Muscle of arm (tissue), 14 donors: ENCODE measurements at places on chromosomes 5 and 9.

DNA sequence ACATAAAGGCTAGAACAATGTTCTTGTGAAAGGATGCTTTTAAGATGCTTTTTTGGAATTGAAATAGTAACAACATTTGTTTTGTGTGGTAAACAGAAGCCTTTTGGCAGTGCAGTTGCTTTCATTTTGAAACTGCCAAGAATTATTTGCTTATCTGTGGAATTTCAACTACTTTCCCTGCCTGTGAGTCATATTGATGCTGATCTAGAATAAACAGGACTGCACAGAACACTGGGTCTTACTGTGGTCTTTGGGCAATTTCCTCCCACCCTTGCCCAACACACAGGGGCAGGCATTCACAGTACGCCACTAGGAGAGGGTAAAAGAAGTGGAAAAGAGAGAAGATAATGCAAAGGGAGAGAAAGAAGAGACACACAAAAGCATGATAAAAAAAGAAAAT lies 483.7 kb downstream of the ELAVL2 start:
- peak; percentile 7 for DNase-seq

DNA sequence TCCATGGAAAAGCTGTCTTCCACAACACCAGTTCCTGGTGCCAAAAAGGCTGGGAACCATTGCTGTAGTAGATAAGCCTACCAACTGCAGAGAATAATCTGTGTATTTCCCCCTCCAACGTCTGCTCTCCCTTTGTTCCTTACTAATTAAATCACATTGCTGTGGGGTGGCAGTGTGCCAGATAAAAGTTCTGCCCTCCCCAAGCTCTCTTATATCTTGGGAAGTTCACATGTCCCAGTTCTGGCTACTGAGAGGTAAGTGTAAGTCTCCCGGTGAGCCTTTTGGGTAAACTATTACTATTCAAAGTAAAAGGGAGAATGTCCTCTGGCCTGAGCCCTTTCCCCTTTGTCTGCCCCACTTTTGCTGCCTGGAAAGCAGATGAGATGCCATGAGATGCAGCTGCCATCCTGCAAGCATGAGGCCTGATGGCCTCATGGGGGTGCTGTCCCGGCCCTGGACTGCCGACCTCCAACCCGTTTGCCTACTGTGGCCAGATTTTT lies 14.7 kb downstream of the ENC1 start:
- no peak for DNase-seq

DNA sequence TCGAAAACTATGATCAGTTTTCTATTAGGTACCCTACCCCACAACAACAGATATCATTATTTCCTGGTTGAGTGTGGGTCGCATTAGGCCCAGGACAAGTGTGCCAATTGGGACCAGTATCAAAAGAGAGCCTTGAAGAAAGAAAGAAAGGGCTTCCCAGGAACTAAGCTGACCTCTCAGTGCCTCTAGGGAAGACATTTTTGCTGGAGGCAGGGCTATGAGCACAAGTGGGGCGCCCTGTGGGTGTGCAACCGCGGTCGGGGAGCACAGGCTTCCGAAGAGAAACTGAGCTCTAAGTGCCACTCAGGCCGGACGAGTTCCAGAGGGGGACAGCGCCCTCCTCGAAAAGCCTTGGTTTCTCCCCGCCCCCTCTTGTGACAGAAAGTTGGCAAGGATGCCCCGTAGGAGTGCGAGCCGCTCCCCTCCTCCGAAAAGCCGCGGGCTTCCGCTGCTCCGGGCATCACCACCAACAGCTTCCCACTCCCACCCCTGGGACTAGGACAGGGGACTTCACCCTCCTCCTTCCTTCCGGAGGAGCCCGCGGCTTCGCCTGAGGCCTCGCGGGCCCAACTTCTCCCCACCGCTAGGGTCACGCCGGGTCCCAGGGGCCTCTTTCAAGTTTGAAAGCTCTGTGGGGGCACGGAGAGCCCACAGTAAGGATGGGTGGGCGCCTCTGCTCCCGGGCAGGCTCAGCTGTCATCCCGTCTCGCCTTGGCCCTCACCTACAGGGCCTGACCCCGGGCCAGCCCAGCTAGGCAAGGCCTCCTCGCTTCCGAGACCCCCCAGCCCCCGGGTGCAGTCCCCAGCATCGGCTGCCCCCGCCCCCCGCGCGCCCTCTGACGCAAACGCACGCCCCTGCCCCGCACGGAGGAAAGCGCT lies 2.0 kb downstream of the NR2F1-AS1 start:
- no peak for DNase-seq

GRCh38 chr9:38003230-38003629 lies 65.8 kb downstream of the SHB start:
- no peak for DNase-seq

DNA sequence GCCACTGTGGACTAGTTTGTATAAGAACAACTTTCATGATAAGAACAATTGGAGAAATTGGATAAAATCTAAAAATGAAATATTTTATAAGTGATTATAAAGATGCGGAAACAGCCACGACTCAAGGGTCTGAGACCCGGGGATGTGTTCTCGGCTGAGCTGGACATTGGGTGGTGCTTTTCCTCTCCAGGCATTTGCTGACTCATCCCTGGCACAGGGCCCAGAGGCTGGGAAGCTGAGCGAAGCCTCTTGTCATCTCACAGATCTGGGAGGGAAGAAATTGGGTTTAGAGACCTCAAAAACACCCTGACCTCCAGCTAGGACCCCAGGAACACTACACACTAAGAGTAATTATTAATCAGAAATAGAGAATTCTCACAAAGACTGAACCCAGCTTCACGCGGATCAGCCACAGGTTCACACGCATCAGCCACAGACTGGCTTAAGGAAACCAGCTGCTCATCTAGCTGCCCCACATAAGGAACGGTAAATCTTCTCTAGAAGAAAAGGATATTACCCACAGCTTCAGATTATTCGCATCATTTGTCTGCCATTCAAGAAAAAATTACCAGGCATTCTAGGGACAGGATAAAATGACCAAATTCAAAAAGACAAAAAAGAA lies 2.8 kb upstream of the OR2V1 start:
- no peak for DNase-seq

- no peak for DNase-seq
These were observed 199.4 kb downstream of the ESM1 start for GRCh38 chr5:54785729-54786591.

DNA sequence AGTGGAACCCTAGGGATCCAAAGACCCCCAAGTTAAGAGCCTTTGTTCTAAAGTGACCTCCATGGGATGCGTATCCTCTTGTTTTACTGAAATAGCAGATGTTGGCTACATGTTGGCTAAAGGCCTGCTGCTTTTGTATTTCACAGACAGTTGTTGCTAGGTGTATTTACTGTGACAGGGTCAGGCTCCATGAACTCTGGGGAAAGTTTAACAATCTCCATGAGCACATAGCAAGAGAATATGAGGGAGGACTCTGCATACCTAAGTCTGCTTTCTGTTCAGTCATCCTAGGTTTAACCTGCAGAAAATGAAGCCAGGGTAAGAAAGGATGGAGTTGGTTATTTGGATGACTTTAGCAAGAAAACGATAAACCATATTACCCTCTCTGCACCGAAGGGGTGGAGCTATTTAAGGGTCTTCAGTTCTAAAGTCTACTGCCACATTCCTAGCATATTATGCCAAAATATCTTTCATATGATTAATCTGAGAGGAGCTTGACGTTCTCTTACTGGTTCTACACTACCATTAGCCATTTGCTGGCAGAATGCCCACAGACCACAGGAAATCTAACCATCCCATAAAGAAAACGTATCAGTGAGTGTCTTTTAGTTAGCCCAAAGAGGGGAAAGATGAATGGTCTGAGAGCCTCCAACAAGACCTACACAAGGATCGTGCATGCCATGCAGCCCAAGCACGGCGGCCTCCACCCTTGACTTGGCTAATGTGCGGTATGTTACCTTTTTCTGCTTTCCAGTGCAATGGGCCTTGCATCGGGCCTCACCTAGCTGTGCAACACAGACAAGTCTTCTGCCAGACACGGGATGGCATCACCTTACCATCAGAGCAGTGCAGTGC lies 127.8 kb downstream of the SAXO1 start:
- DNase-seq: no peak

DNA sequence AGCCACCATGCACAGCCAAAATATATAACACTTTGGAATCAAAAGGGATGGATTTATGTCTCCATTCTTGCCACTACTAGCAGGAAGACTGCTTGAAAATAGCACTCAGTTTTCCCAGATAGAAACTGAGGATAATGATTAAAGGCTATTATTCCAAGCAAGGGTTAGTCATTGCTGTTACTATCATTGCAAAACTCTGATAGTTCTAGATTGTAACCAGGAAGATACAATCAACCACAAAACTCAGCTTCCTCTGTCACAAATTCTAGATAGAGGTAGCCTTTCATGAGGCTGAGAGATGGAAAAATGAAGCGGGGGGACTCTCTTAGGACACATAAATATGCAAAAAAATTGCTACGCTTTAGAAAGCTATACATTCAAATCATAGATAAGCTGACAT lies 3.1 kb downstream of the ANXA1 start:
- DNase-seq: no peak

- DNase-seq: no peak
These were observed 386.9 kb upstream of the FAM174A start for GRCh38 chr5:100148239-100148638.
